ENCODE measurements at places on chromosomes 13 and 19.

- DNase-seq, result peak; percentile 47
Measured at GRCh38 chr13:52070929-52071523, 46.5 kb downstream of the UTP14C start.

GRCh38 chr13:76764429-76764828, 121.8 kb downstream of the KCTD12 start:
- no peak for DNase-seq

DNA sequence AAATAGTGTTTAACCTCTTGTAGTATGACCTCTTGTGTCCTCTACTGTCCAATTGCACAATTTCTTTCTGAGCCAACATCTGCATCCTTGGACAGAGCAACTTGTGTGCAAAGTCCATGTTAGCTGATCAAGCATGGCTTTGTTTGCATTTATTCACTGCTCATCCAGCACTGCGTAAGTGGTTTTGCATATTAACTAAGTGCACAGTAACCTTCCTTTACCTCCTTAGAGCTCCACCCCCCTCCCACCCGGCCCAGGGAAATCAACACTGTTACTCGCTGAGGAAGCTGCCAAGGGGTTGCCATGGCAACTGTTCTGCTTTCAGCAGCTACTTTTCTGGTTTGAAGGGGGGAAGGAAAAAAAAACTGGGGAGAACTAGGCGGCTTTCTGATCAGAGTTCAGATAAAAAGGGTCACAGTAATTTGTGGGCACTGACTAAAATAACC, 153.5 kb upstream of the KLF12 start:
- DNase-seq, result peak; percentile 85

GRCh38 chr13:44439452-44440024, 65.9 kb downstream of the SERP2 start:
- no peak for DNase-seq

DNA sequence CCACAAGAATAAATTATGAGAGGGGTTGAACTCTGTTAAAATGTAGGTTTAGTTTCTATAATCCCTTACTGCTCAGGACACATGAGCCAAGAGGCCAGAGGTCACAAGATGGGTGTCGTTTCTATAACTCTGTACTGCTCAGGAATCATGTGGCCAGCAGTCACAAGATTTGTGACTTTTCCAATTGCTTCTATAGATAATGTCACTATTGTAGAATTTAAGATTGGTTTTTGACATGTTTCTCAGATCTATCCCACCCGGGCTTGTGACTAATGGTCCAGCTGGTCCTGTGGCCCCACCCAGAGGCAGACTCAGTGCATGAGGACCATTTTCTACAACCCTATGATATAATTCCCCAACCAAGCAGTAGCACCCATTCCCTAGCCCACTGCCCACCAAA, 662.0 kb upstream of the KLF12 start:
- DNase-seq, result no peak

- DNase-seq, result no peak
Measured at GRCh38 chr19:51462681-51463080, 4.4 kb upstream of the SIGLEC8 start.

- no peak for DNase-seq
Measured at GRCh38 chr13:103883698-103884097, 817.5 kb upstream of the SLC10A2 start.

DNA sequence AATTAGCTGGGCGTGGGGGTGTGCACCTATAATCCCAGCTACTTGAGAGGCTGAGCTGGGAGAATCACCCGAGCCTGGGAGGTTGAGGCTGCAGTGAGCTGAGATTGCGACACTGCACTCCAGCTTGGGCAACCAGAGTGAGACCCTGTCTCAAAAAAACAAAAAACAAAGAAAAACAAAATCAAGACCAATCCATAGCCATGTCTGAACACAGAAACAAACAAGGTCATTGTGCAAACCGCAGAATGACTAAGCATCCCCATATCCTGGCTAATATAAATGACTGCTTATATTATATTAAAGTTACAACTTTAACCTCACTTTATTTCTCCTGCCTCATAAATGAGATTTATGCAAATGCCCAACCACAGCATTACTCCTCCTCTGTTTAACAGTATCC, 2.3 kb upstream of the LYPD3 start:
- DNase-seq, result no peak

- DNase-seq, result no peak
Measured at GRCh38 chr19:4277191-4277696, 1.8 kb upstream of the SHD start.

GRCh38 chr19:16139752-16140151, 3.7 kb upstream of the HSH2D start:
- DNase-seq, result no peak

All from T-helper 2 cell (primary cell).